ENCODE measurements at places on chromosomes 11 and 22.

DNA sequence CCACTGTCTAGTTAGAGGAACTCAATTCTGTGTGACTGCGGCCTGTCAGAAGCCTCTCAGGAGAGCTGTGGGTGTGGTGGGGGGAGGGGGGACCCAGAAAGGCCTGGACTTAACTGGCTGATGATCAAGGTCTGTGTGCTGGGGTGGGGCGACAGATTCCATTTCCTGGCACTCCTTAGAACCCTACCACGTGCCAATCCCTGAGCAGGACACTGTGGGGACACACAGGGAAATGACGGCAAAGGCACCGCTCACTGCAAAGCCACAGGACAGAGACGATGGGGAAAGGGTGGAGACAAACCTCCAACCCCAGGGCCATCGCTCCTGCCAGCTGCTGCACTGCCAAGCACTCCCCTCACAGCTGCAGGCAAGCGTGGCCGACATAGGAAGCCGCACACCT, 58.4 kb upstream of the BID start:
- no peak for DNase-seq

DNA sequence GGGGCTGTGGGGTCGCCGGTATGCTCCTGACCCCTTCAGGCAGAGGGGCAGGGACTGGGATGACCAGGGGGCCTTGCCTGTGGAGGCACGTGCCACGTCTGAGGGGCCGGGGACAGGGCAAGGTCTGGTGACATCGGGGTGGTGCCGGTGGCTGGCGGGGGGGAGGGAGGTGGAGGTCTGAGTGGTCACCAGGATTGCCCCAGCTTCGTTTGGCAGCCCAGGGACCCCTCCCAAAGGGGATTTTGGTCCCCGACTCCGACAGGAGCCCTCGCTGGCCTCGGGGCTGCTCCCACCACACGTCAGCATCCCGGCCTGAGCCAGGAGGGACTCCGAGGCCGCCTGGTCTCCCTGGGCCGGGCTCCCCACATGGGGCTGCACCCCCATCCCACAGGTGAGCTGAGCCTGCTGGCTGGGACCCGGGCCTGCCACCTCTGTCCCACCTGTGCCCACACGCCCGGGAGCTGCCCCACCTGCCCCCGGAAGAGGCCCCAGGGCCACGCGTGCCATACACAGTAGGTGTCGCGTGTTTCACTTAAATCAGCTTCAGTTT, 1.1 kb upstream of the MUC6 start:
- DNase-seq = no peak

DNA sequence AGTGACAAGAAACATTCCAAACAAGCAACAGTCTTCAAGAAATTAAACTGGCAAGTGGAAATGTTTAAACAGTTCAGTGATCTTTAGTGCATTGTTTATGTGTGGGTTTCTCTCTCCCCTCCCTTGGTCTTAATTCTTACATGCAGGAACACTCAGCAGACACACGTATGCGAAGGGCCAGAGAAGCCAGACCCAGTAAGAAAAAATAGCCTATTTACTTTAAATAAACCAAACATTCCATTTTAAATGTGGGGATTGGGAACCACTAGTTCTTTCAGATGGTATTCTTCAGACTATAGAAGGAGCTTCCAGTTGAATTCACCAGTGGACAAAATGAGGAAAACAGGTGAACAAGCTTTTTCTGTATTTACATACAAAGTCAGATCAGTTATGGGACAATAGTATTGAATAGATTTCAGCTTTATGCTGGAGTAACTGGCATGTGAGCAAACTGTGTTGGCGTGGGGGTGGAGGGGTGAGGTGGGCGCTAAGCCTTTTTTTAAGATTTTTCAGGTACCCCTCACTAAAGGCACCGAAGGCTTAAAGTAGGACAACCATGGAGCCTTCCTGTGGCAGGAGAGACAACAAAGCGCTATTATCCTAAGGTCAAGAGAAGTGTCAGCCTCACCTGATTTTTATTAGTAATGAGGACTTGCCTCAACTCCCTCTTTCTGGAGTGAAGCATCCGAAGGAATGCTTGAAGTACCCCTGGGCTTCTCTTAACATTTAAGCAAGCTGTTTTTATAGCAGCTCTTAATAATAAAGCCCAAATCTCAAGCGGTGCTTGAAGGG, 6.0 kb downstream of the MALAT1 start:
- peak; percentile 30 for DNase-seq

DNA sequence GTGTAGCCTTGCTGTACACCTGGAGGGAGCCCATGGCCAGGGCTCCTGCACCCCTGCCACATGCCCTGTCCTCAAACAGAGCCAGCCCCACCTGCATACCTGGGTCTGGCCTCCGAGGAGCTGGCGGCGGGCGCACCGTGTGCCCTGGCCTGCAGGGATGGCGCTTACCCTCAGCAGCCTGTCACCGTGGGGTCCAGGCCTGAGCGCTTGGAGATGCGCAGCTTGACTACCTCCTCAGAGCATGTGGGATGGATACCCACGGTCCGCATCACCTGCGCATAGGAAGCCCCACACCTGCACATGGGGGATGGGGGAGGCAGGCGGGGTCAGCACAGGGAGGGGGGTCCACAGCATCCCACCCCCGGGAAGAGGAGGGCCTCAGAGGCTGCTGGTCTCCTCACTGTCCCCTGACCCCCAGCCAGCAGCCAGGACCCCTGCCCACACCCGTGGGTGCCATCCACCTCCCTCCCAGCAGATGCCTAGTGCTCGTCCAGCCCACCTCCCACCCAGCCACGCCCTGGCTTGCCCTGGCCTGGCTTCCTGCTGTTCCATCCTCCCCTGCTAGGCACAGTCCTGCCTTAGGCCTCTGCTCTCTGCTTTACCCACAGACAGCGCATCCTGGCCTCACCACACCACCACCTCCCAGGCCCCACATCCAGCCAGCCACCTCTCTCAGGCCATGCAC, 22.4 kb upstream of the GNB1L start:
- DNase-seq = no peak

DNA sequence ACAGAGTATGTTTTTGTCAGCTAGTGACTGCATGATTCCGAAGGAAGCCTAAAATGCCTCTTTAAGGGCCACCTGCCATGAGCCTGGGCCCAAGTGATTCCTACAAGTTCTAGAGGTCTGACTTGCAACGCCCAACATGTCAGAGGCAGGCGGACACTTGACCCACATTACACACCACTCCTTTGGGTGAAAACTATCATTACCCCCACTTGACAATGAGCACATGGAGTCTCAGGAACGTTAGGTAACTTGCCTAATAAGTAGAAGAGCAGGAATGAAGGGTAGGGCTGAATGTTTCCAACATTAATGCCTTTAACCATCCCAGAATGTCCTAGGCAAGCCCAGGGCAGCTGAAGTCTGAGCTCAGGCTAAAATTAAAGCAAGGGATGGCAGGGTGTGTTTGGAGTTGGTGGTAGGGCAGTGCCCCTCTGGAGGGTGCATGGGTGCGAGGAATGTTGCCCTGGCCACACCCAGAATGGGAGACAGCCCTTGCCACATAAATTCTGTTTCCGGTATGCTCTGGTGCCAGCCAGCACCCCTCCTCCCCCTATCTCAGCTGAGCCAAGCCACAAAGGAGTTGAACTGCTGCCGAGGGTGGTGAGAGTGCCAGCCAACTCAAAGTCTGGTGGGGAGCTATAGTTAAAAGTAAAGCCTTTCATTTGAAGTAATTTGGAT, 2.5 kb downstream of the PLAAT2 start:
- peak; percentile 55 for DNase-seq

DNA sequence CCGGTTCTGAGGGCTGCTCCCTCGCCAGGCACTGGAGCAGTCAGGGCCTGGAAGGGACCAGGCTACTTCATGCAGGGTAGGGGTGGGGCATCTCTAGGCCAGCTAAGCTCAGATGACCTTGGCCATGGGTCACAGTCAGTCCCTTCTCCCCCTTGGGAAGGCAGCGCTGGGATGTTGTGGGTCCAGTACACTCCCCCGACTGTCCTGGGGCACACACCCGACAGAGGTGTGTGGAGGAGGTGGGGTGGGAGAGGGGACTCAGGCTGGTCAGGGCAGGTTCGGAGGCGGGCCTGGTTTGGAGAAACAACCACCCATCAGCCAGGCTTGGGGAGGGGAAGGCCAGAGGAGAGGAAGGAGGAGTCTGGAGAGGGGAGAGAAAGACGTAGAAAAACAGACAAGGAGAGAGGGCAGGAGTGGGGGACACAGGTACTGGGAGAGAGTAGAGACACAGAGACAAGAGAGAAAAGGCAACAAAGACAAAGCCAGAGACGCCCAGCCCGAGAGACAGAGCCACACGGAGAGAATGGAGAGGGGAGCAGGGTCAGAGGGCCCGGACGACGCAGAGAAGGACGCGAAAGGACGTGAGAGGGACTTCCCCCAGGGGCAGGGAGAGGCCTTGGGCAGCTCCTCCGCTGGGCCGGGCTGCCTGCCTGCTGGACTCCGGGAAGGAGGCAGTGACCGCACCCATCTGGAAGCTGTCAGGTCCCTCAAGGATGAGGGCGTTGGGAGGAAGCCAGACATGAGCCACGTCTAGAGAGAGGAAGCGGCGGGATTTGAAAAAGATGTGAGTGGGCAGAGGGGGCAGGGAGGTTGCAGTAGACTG, 30.6 kb upstream of the TSKU start:
- DNase-seq = no peak

DNA sequence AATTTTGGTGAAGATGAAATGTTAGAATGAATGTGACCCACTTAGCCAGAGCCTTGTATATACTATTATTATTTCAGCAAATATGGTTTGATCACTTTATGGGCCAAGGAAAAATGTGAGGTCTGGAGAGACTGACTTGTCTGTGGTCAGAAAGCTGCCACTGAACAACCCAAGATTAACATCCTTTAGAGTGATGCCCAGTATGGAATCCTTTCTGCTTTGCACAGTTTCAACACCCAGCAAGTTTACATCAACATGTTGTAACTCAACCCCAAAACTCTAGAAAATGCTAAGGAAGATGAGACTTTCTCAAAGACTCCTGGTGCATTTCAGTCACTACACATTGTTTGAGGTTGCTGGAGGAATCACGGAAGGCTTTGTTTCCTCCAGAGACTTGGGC, 107.7 kb downstream of the SNX19 start:
- no peak for DNase-seq

Data from CD4-positive, alpha-beta T cell treated with Interleukin-12 subunit alpha and Interleukin-12 subunit beta, for 1 hour (primary cell).